ENCODE measurements at places on chromosomes 4 and X. TPM values are rescaled to one million over a fixed set of nuclear protein-coding genes. Genes with fewer than 3 reads are reported as not detected.

DNA sequence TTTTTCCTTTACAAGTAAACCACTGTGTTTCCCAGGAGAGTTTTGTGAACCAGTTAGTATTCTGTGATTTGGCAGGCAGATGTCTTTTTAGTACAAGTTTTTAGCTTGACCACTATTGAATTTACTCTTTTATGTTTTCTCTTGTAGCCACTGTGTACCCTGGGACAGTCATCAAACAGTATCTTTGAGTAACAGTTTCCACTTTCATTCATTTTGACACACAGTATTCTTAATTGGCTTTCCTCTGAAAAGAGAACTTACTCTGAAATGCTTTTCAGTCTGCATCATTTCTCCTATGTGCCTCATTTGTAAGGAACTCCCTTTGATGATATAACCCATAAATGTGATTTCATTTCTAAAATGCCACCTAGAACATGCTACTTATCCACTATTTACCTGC is 476.5 kb downstream of the PDGFC start:
- DNase-seq, result no peak

DNA sequence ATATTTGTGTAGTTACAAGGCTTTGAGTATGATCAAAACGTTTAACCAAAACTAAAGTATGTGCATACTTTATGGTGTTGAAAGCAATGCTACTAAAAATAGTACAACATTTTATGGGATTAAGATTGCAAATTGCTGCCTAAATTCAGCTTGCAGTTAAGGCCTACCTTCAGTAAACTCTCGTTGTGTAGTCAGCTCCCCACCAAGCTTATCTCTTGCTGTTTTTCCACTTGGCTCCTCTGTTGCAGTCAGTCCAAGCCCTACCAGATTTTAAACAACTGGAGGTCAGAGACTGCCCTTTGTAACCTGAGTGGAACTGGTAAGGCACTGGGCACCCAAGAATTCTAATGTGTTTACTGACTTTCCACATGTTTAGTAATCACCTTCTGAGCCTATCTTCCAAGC is 25.7 kb downstream of the AFF1 start:
- no peak for DNase-seq

GRCh38 chr4:74549936-74550335 is 105.0 kb downstream of the AREG start:
- DNase-seq, result no peak

DNA sequence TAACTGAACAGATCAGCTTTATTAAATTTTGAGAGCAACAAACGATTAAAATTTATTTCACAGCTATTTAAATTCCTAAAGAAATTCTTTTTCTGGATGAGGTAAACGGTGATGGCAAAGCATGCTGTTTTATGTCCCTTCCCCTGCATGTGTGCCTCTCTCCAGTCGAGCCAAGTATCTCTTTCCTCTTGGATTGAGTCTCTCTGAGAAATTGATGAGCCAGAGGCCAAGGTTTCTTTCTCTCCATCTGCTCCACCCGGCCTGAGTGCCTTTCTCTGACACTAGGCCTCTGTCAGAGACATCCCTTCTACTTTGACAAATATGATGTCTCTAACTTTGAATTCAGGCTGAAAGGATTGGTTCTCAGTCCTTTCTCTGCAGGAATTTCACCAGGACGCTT is 42.6 kb upstream of the PARM1 start:
- no peak for DNase-seq

DNA sequence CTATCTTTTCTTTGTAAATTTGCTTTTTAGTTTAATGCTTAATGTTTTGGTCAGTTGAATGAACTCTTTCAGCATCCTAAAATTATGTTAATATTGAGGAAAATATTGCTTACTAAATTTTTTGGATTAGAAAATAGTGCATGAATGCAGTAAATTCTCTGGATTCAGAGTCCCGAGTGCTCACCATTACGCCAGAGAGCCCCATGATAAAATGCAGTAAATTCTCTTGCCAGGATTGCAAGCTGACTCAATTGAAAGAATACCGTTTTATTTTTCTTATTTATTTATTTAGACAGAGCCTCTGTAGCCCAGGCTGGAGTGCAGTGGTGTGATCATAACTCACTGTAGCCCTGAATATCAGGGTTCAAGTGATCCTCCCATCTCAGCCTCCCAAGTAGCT is 60.9 kb upstream of the ENPEP start:
- DNase-seq, result no peak

DNA sequence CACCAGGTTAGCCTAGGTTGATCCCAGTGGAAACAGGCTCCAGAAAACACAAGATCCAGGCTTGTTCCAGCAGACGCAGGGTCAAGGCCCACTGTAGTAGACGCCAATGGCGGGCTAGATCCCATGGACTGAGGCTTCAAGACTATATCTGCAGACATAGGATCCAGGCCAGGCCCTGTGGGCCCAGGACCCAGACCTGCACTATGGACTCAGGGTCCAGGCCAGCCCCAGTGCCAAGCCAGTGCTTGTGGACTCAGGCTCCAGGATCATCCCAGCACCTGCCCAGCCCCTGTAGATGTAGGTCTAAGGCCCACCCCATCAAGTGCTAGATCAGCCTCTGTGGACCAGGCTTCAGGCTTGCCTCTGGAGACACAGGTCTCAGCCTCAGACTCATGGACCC is 300.9 kb downstream of the CHIC1 start:
- DNase-seq, result no peak

- no peak for DNase-seq
These were observed 76.2 kb downstream of the STARD8 start for GRCh38 chrX:68723491-68724155.

DNA sequence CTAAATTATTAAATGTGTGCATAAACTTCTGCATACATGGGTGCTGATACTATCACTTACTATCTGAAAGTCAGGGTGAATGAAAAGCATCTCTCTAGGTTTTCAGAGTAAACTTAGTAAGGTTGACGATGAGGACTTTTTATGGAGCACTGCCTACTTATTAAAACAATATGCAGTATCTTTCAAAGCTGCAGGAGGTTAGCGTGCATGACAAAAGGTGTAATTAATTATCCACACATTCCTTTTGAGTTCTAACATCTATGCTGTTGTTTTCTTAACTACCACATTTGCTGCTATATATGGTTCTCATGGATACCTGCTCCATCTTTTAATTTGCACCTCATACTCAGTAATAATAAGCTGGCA is 256.2 kb downstream of the FSTL5 start:
- no peak for DNase-seq

The LDB2 gene
- not detected for total RNA-seq

- DNase-seq, result no peak
These were observed 315.3 kb downstream of the PAPSS1 start for GRCh38 chr4:107404591-107405300.

The MND1 gene
- 29.1 TPM for total RNA-seq

DNA sequence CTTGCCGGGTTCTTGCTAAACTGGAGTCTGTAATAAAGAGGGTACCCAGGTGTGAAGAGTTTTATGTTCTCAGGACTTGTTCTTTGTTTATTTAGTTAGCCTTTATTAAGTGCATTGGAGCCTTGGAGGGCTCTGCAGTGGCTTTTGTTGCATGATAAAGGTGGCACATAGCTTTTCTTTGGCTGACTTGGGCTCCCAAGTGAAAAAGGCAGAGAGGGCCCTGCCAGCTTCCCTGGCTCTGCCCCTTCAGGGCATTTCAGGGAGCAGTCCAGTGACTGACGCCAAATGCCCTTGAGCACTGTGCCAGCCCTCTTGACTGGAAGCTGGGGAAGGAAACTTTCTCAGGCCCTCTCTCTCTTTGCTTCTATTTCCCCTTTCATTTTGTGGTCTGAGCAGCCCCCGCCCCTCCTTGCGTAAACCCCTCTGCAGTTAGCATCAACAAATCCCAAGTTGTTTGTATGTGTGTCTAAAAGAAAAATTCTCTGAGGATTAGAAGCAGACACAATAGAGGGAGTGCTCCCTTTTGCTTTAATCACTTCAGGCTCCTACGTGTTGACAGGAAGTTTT is 152.2 kb downstream of the NHS start:
- no peak for DNase-seq

The NFKB1 gene
- total RNA-seq, result 129 TPM

DNA sequence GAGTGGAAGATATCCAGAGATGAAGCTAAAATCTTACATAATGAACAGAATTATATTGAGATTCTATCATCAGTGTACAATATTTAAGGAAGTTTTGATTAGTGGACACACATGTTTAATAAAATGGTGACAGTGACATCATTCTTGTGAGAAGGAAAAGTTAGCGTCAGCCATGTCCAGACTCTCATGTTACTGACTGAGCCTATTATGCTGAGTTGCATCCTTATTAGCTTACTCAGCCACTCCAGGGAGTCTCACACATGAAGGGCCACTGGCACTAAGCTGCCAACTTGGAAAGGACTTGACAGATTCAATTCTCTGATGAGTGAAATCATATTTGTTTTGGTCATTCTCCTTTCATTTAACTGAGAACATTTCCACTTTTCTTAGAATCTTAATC is 170.6 kb downstream of the BANK1 start:
- DNase-seq, result no peak
